ENCODE measurements at places on chromosomes 5 and 9. TPM values are rescaled to one million over a fixed set of nuclear protein-coding genes. Genes with fewer than 3 reads are reported as not detected.

Gene CDKN2AIPNL
- polyA plus RNA-seq: 23.3 TPM

Gene BARHL1
- polyA plus RNA-seq: not detected

- peak; percentile 59 for DNase-seq
Observed at GRCh38 chr5:172744123-172745104, 26.6 kb downstream of the DUSP1 start.

GRCh38 chr5:39109606-39110005 lies 35.4 kb upstream of the RICTOR start:
- no peak for DNase-seq

- DNase-seq: peak; percentile 70
Observed at GRCh38 chr5:175796536-175797499, 74.6 kb upstream of the CPLX2 start.

DNA sequence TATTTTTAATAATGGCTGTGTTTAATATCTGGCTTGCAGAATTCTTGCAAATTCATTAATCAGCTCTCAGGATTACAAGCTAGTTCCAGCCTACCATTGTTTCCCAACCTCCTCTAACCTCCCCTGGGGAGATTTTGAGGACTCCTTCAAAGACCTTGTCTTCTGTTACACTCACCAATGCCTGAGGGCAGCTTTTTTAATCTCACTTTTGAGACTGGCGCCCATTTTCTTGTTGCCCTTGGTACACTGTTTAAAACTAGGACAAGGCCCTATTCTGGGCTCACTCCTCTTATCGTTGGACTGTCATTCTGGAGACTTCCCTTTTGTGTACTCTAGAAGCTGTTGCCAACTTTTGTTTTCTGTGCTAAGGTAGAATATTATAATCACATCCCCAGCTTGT lies 13.6 kb upstream of the EQTN start:
- DNase-seq: no peak
